ENCODE measurements at places on chromosomes 6 and 20.
A peak's percentile ranks its signal among the peaks of the same experiment; 100 is the strongest.

DNA sequence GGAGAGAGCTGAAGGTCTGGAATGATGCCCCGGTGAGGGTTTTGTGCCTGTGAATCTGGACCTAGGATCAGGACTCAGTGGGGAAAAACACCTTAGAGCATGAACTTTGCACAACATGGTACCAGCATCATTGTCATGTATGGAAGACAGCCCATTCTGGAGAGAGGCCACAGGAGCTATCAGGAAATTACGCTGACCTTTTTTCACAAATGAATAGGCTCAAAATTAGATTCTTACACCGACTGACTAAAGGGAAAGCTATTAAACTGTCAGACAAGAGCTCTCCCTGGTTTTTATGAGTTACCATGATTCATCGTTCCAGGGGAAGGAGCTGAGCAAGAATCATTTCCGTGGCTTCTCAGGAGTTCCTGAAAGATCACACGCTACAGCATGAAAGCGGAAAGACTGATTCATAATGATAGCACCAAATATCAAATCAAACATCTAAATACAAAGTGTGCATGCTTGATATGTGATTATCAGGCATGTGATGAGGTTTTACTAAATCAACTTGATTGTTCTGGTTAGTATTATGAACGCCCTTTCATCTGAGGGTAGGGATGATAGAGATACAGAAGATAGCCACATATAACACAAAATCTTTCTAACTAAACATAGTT lies 224.9 kb upstream of the SMLR1 start:
- DNase-seq = no peak

GRCh38 chr6:51675020-51675921 lies 412.1 kb downstream of the PKHD1 start:
- no peak for DNase-seq

DNA sequence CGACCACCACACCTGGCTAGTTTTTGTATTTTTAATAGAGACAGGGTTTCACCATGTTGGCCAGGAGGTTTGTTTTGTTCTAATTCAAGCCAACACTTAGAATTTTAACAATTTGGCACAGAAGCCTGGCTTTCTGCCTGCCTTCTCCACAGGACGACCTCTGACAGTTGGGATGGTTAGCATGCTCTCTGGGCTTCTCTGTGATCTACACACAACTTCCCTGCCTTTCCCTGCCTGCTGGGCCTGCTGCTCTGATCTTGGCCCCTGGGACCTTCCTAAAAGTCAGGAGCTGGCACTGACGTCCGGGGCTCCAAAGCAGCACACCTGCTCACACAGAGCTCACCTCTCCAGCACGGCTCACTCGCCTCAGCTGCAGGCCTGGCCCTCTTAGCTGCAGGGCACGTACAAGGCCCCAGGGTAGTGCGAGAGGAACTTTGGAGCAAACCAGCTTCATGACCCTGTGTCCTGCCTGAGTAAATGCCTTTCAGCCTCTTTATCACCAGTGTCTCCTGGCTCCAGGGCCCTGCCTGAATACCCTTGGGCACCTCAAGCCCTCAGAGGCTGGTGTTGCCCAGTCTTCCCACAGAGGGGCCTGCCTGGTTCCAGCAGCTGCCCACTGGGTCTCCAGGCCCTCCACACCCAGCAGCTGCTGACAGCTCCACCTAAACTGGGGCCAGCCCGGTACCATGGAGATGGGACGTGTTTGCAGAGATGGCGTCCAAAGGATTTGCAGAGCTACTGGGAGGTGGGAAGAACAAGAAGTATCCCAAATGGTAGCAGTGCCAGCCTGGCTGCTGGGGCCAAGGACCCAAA lies 96.0 kb downstream of the PSMB1 start:
- no peak for DNase-seq

DNA sequence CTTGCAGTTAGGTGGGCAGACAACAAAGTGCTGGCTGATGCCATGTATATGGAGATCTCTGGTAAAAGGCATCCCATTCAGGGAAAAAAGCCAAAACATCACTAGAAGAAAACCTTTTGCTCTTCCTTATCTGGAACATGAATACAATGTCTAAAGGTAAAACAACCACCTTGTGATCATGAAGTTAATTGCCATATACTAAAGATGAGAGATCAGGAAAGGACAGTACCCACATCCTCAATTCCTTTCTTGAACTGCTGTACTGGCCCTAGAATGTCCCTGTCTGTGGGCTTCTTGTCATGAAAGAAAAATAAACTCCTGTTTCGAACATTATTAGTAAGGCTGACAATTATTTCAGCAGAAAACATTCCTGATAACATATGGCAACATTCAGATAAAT lies 19.3 kb downstream of the DEK start:
- DNase-seq = no peak

- DNase-seq = no peak
Observed at GRCh38 chr6:93403390-93403789, 16.0 kb downstream of the EPHA7 start.

- DNase-seq = peak; percentile 49
Observed at GRCh38 chr20:38321959-38322598, 18.1 kb downstream of the BPI start.

- DNase-seq = no peak
Observed at GRCh38 chr6:167993831-167994230, 3.6 kb upstream of the KIF25 start.

DNA sequence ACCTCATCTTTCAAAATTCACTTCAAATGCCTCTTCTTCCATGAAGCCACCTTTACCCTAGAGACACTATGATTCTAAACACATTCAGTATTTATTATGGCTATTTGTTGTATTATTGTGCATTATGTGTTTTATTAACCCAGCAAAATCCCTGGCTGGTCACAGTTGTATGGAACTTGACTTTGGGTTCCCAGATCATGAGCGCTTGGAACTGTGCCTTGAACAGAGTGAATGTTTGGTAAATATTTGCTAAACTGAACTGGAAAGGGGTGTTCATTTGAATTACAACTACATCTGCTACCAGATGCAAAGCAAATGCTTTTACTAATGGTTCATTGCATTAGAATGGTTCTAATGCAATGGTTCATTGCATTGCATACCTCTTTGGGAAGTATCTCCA lies 259.8 kb downstream of the PKHD1 start:
- DNase-seq = no peak
